Psoas muscle (tissue), 8 donors: ENCODE measurements at places on chromosomes 3 and 15. TPM values are rescaled to one million over a fixed set of nuclear protein-coding genes. Genes with fewer than 3 reads are reported as not detected.

GRCh38 chr3:139597947-139598346 is 58.4 kb upstream of the RBP1 start:
- no peak for DNase-seq

DNA sequence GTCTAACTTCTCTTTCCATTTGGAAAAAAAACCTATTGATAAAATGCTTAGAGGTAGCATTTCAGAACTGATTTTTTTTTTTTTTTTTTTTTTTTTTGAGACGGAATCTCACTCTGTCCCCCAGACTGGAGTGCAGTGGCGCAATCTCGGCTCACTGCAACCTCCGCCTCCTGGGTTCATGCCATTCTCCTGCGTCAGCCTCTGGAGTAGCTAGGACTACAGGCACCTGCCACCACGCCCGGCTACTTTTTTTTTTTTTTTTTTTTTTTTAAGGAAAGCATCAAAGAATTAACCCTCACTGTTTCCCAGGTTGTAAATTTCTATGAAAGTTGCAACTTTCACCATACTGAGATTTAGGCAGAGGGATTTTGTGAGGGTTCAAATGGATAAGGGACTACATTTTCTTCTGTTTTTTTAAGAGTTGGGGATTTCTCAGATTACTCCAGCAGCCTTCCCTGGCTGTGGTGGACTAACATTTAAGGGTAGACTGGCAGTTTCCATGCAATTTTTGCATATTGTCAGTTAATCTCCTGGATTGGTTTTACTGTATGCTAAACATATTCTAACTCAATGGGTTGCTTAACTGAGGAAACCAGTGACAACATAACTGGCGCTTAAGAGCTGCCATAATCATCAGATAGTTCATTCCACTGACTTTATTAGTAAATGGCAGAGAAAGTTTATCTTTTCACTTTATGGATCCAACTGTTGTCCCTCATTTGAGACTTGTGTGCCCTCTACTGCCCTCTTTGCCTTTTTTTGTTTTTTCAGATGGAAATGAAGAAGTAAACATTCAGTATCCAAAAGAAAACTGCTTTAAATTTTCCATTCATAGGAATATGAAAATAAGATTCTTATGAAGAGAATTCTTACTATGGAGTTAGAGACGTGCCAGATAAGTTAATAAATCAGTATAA is 93.7 kb downstream of the NPTN start:
- no peak for DNase-seq

IL17RD gene
- 1.8 TPM for total RNA-seq

CPA3 gene
- total RNA-seq: 1.5 TPM
